ENCODE measurements at places on chromosomes 7 and 10.

DNA sequence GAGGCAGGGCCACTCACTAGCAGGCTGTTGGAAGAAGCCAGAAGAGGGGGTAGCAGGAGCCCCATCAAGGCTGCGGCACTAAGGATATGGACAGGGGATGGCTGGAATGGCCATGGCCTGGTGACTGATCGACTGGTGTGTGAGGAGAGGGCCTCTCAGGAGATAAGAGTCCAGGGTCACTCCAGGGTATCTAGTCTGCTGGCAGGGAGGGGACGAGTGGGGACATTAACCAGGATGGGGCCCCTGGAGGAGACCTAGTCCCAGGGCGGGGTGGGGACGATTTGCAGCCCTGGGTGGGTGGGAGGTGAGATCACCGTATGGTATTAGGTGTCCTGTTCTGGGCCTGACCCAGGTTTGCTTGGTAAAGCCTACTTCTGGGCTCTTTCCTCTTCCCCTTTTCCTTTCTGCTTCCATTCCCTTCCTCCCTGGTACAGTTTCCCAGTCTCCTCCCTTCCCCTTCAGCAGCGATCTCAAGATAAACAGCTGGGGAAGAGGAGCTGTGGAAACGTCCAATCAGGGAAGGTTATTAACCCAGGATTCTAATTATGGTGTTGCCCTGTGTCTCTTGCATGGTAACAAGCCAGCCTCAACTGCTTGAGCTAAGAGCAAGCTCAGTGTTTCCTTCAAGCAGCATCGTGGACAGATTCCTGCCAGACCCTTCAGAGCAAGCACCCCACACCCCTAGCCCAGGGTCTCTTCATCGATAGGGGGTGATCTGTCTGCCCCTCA, 233.2 kb downstream of the RPS24 start:
- DNase-seq = no peak

- DNase-seq = no peak
Measured at GRCh38 chr7:84207025-84207424, 12.4 kb upstream of the SEMA3A start.

DNA sequence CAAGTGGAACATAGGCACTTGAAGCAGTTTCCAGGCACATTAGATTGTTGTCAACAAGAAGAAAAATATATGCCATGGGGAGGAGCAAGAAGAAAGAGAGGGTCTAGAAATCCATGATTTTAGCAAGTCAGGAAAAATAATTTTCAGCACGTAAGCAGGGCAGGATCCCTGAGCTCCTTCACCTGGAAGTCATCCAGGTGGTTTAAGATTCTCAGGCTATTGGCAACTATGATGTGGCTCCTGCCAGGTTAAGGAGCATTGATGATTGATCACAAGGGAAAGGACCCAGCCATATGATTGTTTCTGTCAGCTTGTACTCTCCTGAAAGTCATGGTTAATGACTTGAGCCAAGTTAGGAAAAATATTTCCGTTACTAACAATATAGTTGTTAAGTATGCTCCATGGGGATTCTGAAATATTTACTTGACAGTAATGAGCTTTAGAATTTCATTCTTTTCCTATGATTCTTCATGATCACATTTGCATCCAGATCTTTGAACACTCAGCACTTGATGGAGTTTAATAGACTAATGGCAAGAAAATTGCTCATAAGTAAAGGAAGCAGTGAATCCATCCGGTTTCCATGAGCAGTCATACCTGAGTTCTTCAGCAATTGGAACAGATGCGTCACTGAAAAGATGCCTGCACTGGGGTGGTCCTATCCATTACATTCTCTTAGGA, 209.1 kb downstream of the BICC1 start:
- no peak for DNase-seq

DNA sequence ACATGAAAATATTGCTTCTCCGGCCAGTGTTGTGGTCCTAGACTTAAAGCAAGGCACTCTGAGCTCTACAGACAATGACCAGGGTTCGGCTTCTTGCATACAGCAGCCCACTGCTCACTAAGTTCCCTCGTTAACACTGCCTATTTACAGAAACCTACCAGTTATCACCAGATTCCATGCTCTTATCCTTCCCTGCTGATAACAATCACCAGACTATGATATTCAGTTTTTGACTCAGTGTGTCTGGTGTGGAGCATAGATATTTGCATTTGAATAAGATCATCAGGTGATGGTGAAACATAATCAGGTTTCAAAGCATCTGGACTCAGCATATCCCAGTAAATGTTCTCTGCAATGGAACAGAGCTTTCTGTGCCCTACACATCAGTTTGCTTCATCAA, 182.3 kb downstream of the SNX13 start:
- no peak for DNase-seq

DNA sequence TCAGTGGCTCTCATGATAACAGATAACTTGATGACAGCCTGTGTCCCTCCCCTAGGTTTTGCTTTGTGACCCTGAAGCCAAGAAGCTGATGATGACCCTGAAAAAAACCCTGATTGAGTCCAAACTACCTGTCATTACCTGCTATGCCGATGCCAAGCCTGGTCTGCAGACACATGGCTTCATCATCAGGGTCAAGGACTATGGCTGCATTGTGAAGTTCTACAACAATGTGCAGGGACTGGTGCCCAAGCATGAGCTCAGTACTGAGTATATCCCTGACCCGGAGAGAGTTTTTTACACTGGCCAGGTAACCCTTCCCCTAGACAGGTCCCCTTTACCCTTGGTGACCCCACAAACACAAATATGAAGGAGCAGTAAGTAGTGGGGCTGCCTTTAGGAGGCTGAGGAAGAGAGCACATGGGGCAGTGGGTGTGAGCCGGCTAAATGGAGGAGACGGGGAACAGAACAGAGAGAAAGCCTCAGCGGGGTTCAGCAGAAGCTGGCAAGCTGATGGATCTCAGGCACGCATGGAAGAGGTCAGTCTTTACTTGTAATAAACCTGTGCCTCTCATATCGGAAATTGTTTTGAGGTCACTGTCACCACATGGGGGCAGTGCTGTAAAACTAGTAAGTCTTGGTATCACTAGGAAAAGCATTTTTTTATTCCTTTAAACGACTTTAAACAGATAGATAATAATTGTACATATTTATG, 20.2 kb downstream of the PDCD11 start:
- no peak for DNase-seq

DNA sequence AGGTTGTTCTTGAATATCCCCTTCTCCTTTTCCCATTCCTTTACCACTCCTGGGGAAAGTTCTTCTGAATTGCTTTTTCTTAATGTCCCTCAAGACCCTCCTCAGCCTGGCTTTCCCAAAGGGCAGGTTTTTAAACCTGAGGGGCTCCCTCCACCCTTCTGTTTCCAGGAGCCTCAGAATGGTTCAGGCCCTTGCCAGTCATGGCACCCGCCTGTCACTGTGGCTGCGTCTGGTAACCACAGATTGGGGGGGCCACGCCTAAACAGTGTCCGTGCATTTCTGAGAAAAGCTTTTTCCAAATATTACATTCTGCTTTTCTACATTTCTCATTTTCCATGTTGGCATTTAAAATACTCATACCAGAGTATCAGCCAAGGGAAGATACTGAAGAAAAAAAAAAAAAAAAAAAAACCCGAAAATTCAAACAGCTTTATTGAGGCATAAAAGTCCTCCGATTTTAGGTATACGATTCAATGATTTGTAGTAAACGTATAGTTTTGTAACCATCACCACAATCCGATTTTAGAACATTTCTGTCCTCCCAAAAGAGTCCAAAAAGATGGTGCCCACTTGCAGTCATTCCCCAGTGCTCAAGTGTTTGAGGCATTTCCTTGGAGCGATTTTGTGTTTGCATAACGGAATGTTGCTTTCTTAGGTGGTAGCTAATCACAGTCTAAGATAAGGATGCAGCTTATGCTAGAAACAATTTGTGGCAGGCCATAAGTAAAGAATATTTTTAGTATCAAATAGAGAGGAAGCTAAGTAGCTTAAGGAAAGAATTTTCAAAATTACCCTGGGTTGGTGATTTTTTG, 22.1 kb downstream of the HKDC1 start:
- DNase-seq = no peak

DNA sequence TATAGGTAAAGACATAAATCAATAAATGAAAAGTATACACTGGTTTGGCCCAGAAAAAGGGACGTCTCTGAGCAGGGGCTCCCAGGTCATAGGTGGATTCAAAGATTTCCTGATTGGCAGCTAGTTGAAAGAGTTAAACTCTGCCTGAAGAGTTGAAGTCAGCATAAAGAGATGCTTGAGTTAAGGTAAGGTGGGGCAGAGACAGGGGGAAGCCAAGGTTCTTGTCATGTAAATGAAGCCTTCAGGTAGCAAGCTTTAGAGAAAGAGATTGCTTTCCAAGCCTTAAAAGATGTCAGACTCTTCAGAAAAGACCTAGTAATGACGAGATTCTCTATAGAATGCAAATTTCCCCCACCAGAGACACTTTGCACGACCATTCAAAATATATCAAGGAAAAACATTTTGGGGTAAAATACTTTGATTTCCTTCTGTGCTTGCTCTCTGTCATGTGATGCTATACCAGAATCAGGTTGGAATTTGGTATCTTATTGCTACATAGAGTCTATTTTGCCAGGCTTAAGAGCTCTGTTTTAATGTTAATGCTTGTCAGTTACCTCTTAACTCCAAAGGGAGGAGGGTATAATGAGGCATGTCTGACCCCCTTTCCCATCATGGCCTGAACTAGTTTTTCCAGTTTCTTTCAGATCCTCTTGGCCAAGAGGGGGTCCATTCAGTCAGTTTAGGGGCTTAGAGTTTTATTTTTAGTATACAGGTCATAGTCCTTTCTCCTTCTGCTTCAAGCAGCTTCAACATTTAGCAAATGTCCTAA, 429.6 kb downstream of the ADRA2A start:
- no peak for DNase-seq

GRCh38 chr7:17099083-17099973, 199.1 kb upstream of the AHR start:
- no peak for DNase-seq

All from H54 (cell line).